ENCODE measurements at places on chromosomes 5 and 9.

DNA sequence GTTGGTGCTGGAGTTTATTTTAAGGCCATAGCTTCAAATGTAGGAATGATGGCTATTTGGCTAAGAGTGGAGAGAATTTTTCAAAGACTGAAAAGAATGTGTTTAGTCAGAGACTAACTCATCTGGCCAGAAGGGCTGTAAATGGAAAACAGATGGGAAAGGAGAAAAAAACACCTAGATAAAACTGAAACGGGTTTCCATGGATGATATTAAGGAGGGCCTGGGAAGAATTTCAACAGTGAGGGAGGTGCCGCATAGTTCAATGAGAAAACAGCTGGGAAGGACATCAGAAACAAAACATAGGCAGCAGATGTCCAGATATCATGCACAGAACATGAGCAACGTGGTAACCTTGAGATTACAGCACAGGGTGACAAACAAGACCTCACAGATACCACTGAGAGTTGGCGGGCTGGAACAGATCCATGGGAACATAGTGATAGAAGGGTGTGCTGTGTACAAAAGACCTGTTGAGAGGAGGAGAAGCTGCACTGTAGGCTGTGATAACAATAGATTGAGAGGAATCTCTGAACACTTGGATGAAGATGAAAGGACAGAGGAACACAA lies 31.2 kb upstream of the RAD23B start:
- no peak for DNase-seq

GRCh38 chr5:143713047-143714003 lies 98.6 kb upstream of the HMHB1 start:
- no peak for DNase-seq

DNA sequence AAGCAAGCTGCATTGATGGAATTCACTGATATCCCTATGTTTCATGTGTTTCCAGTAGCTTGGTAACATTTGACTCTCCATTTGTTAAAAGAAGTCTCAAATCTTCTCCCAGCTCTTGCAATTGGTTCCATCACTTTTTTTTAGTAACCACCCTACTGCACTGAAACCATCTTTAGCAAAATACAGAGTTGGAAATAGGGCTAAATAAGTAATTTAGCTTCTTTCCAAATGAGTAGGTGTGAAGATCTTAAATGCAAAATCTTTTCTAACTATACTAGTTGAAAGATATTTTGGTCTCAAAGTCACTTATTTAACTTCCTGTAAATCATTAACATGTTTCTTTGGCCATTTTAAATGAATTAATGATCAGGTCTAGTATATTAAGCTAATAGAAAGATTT lies 138.1 kb downstream of the DIRAS2 start:
- DNase-seq = no peak

DNA sequence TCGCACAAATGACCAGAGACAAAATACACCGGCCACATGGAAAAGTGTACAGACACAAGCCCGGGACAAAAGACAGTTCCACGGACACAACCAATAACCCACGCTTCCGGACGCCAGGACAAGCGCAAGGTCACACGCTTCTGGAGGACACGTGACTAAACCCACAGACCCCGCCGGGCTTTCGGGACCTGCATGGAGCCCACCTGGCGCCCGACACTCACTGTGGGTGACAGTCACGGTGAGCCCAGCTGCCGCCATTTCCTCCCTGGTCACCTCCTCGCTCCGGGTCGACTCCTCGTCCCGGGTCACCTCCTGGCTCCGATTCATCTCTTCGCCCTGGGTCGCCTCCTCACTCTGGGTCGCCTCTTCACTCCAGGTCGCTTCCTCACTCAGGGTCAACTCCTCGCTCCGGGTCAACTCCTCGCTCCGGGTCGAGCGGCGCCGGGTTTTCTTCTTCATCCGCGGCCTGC lies 470 bp downstream of the BAG1 start:
- DNase-seq = no peak

DNA sequence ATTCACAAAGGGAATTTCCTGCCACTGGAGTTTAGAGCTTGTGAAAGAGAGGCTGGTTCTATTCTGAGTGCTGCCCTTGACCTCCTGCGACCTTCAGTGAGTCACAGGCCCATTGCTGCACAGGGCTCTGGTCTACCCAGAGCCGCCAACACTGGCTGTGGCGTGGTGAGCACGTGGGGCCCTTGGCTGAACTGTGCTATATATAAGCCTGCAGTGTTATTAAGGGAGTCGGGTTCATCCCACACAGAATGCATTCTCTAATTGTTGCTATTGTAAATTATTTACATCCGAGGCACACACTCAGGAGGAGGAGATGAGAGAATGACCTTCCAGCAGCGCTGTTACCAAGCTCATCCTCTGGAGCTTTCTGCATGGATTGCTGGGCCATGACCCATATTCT lies 47.1 kb downstream of the BRINP1 start:
- no peak for DNase-seq

DNA sequence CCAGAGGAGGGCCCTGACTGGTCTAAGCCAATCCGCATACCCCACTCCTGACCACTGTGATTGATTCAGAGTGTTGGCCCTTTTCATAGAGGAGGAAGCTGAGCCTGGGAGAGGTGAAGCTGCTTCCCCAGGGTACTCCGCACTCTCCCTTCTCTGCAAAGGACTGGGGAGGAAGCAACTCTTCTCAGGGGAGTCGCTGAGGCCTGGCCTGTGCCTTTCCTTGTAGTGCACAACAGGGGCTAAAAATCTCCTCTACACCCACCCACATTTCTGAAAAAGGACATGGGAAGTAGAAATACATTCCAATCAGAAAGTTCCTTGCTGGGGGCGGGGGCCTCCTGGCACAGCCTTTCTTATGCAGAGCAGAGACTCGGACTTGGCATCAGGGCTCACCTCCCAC lies 22.2 kb downstream of the AK8 start:
- no peak for DNase-seq

DNA sequence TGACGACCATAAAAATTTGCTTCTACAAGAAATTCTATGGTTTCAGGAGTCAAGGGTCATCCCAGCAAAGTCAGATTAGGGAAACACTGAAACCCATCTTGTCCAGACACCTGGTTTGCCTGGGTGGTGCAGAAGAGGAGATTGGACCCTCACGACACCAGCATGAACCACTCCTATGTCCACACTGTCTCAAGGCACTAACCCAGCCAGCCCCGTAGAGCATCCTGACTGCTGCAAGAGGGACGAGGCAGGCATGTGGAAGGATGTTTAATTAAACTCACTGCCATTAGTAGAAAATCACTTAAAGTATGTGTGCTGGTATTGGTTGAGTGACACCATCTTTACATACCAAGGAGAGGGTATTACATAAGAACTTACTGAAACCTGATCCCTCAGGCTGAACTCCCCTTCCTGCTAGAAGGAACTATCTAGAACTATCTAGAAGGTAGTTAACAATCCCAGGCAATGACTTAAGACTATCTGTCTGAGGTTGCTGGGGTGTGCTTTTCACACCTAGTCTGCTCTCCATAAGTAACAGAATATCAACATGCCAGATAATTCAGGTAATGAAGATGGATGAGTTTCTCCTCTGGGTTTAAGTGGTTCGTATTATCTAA lies 93.6 kb downstream of the SEMA6A start:
- no peak for DNase-seq

GRCh38 chr5:145551714-145552113 lies 283.4 kb downstream of the PRELID2 start:
- DNase-seq = no peak

- no peak for DNase-seq
These were observed 30.2 kb downstream of the PAEP start for GRCh38 chr9:135591506-135592330.

GRCh38 chr9:113990975-113991471 lies 87.1 kb downstream of the AMBP start:
- no peak for DNase-seq

GRCh38 chr5:127001621-127002296 lies 28.6 kb downstream of the MARCHF3 start:
- no peak for DNase-seq

DNA sequence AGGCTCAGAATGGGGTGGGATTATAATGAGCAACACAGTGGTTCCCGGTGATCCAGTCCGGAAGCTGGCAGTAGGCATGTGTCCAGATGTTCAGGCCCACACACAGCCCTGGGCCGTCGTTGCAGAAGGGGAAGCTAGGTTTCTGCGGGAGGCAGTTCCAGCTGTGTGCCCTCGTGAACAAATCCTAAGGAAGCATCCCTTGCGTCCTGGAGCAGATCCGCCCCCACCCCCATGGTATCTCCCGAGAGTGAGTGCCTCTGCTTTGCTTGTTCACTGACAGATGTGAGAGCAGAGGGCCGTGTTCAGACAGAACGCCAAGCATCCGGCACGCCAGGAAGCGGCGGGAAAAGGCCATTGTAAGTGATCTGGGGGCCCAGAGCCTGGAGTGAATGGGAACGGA lies 104.8 kb downstream of the PDE6A start:
- DNase-seq = no peak

DNA sequence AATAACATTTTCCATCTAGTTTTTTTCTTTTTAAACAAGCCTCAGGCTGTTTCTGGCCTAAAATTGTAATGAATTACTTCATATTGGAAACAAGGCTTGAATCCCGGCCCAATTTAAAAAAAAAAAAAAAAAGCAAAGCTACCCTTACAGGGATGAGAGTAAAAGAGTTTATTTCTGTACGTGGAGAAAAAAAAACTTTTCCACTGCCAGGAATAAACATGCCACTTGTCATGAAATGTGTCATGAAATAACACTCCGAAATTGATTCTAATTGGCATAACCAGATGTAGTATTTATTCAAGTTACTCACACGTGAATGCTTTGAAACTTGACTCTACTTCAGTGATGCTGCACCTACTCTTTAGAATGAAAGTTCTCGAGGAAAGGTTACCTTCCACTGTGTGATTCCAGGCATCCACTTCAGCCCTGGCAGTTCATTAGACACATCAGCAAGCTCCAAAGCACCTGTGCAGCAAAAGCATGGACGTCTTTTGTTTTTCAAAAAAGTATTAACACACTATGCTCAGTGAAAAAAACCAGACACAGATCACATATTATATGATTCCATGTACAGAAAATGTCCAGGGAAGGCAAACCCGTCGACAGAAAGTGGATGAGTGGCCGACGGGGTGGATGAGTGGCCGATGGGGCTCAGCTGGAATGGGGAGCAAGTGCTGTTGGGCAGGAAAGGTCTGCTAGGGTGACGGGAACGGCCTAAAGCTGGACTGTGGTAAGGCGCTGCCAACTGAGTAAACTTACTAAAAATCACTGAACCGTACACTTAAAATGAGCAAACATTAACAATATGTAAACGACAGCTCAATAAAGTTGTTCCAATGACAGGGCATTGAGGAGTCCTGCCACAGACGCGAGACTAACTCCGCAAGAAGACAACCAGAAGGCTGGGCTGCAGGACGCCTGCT lies 21.2 kb downstream of the NSUN2 start:
- peak; percentile 72 for DNase-seq

DNA sequence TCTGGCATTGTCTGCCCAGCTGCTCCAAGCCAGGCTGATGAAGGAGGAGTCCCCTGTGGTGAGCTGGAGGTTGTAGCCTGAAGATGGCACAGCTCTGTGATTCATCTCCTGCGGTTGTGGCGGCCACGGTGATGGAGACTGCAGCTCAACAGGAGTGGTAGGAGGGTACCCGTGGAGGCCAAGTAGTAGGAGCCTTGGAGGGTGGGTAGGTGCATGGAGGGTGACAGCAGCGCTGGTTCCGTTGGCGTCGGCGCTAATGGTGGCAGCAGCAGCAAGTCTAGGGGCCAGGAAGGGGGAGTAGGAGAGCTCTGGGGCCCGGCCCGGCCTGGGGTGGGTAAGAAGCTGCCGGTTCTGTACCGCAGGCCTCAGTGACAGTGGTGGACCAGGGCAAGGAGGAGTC lies 22.4 kb upstream of the TRIM52 start:
- DNase-seq = no peak

DNA sequence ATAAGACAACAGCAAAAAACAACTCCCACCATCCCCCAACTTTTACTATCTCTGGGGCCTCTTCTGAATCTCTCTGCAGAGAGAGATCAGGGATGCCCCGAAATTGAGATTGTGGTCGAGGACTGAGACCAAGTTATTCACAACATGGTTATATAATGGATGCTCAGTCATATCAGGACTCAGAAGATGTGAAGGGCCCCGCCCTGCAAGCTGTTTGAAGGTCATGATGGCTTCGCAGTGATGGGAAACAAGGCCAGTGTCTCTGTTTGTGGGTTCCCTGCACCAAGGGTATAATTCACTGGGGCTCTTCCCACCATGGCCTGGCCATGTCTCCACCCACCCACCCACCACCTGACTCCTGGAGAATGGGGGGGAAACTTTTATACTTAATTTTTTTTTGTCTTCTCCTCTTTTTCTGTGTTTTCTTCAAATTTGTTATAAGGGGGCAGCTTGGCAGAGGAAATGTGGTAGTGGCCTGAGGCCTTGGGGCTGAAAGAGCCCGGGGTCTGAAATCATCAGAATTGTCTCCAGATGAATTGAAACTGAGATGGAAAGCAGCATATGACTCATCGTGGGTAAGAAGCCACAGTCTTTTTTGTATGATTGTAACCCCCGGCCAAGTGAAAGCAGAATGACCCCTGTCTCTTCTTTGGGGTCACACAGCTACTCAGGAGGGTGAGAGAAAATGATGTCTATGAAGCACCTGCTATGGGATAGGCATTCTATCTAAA lies 15.0 kb upstream of the TEX48 start:
- DNase-seq = no peak

DNA sequence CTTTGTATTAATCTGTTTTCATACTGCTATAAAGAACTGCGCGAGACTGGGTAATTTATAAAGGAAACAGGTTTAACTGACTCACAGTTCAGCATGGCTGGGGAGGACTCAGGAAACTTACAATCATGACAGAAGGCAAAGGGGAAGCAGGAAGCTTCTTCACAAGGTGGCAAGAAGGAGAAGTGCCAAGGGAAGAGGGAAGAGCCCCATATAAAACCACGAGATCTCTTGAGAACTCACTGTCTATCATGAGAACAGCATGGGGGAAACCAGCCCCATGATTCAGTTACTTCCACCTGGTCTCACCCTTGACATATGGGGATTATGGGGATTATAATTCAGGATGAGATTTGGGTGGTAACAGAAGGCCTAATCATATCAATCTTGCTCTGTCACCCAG lies 60.9 kb upstream of the CHD1 start:
- DNase-seq = no peak

DNA sequence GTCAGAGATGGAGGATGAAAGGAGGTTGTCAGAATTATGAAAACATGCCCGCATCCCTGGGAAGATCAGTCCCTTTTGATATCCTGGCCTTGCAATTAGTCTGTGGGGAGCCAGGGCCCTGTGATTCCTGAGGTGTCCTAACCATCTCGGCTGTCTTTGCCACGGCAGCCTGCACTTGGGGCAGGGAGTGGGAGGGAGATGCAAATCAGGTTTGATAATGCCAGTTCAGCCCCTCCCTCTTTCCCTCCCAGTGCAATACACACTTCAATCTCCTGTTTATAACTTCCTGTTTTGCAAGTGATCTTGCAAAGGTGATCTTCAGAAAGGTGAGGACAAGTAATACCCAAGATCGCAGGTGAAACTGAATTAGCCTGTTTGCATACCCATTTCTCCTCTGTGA lies 114.0 kb upstream of the ALDH1B1 start:
- DNase-seq = no peak

- DNase-seq = no peak
These were observed 56.3 kb downstream of the TSSK1B start for GRCh38 chr5:113378514-113378913.

Measured in NCI-H1105 (cell line).